Uterus (tissue), 4 donors: ENCODE measurements at places on chromosomes 1 and 21.

DNA sequence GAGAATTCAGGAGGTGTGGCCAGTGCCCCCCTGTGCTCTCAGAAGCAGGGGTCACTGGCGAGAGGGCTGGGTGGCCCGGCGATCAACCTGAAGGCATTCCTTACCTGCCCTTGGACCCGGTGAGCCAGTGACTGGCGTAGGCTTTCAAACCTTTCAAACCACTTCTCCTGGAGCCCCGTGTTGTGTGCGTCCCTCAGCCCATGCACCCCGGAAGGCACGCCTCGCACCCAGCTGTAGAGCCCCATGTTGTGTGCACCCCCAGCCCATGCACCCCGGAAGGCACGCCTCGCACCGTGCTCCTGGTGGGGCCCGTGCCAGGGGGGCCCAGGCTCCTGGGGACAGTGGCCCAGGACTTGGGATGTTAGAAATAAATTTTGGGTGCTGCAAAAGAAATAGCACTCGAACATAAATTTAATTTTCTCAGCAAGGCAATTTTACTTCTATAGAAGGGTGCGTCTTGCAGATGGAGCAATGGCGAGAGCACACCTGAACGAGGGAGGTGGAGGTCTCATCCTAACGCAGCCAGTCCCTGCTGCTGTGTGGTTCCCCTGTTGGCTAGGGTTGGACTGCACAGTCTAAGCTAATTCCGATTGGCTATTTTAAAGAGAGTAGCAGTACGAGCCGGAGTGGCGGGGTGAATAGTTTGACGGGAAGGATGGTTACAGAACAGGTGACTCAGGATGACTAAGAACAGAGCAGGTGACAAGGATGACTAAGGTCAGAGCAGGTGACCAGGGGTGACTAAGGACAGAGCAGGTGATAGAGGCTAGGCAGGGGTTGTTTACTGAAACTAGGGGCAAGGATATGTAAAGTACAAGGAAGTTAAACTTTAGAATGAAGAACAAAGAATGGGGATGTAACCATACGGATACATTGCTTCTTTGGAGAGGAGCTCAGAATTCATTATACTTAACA lies 47.4 kb downstream of the PRKCZ start:
- no peak for DNase-seq

GRCh38 chr1:248013229-248013710 lies at the start of gene OR2L5:
Gene OR2L5, plus strand, starts transcription at chr1:248013660. Its CDS starts 8,288 bp downstream, at chr1:248021948.
- DNase-seq: no peak

DNA sequence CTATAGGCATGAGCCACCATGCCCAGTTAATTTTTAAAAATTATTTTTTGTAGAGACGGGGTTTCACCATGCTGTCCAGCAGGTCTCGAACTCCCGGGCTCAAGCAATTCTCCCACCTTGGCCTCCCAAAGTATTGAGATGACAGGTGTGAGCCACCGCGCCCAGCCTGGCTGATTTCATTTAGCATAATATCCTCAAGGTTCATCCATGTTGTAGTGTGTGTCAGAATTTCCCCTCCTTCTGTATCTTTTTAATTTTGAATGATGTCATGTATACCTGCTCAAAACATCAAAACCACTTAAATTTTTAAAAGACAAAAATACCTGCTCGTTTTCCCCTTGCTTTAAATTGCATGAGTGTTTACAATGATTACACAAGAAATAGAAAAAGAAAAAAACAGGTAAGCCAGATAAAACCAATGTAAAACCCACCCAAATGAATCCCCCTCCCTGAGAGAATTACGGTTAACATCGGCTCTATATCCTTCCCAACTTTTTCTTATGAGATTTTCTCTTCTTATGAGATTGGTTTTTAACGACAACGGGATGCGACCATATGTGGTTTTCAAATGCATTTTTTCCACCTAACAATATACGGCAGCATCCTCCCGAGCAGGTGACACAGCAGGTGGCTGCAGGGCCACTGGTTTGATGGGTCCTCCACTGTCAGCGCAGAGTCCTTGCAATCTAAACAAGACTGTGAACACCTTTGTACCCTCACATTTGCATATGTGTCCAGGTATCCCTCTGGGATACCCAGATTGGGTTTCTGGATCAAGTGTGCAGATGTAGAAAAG lies 22.1 kb downstream of the IFFO2 start:
- DNase-seq: no peak

DNA sequence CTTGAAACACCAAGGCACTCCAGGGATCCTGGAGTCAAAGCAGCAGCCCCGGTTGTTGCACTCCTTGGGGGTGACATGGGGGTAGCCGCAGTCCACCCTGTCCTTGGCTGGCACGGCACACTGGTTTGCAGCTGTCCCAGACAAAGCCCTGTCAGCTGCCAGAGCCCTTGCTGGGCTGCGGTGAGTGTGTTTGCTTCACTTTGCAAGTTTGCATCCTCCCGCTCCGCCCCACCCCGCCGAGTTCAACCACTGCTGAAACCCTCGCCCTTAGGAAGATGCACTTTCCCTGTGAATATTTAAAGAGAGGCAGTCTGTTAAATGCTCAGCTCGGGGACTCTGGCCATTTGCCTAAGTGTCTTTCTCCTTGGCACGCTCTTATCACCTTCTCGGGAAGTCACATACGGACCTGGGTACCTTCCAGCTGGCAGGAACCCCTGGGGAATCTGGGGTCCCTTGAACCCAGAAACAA lies 1.7 kb downstream of the TFF3 start:
- DNase-seq: no peak

DNA sequence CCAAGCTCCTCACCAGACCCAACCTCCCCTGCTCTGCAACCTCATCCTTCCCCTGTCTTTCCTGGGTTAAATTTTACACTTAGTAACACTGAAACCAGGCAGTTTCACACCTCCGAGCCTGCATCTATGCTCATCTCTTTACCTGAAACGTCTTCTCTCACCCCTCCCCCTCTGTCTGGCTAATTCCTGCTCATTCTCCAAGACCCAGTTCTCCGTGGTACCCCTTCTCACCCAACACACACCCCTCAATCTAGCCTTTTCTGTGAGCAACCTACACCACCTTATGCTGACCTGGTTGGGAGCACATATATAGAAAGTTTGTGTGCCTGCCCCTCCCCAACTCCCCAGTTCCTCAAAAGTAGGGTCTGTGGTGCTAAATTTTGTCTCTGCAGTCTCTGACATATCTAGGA lies 3.7 kb upstream of the KIAA1614 start:
- DNase-seq: no peak

- DNase-seq: no peak
These were observed 71.4 kb upstream of the GORAB start for GRCh38 chr1:170460414-170461155.

DNA sequence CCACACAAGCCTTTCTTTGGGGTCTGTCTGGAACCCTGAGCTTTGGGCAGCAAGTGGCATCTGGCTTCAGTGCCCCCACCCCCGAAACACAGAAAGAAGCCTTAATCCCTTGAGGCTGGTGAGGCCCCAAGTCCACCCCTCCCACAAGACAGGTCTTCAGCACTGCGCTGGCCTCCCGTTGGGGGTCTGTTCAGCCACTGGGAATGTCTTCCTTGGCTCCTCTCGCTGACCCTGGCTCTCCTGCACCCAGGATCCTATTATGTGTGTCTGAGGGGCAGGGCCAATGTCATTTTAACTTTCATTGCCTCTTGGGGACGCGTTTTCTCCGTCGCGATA lies 26.9 kb downstream of the ATP8B2 start:
- no peak for DNase-seq

GRCh38 chr1:182192966-182193365 lies 131.5 kb upstream of the ZNF648 start:
- no peak for DNase-seq

DNA sequence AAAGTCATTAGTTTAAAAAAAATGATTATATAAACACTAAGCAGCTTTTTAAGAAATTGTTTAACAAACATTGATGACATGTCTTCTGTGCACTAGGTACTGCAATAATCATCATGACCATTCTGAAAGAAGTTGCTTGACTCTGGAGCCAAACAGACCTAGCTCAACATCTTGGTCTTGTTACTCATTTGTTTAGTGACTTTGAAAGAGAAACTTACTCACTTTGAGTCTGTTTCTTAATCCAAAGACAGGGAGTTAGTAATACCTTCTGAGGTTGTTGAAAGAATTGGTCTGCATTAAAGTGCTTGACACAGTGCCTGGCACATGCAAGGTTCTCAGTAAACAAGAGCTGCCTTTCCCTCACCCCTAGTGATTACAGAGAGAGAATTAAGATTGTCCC lies 84.4 kb downstream of the SGIP1 start:
- no peak for DNase-seq

DNA sequence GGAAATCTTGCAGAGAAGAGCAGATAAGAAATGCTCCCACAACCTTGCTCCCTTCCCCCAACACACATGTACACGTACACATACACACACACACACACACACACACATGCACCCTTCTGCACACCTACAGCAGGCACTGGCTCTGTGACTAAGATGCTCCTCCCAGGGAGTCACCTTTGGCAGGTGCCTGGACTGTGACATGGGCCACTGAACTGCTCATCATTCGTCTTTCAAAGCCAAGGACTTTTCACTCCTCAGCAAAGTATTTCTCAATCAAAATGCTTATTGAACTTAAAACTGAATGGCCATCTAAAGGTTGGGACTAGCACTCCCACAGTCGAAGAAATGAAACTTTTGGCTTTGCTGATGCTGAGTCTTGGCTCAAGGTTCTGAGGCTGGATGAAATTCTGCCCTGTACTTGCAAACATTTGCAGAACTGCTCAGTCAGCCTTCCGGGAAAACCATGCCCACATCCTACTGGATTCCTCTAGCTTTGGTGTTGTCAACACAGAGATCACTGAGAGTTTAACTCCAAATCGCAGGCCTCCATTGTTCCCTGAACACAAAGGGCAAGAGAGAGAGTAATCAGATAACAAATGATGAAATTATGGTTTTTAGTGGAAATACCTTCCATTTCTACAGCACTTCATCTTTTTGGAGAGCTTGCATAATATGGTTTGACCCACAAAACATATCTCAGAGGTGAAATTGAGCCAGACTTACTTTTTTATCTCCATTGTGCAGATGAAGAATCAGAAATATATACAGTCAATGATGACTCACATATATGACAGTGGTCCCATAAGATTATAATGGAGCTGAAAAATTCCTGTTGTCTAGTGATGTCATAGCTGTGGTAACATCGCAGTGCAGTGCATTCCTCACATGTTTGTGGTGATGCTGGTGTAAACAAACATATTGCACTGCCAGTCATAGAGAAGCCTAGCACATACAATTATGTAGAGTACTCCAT lies 72.4 kb upstream of the BCAR3 start:
- no peak for DNase-seq

- DNase-seq: no peak
These were observed 47.6 kb downstream of the PKNOX1 start for GRCh38 chr21:43021756-43022600.

- DNase-seq: no peak
These were observed 84.9 kb upstream of the DMRTA2 start for GRCh38 chr1:50508040-50508586.

GRCh38 chr1:167109125-167109524 lies 15.2 kb downstream of the STYXL2 start:
- no peak for DNase-seq

- DNase-seq: no peak
These were observed 8.6 kb downstream of the YBEY start for GRCh38 chr21:46294647-46295176.

GRCh38 chr1:204146309-204146708 lies 5.5 kb downstream of the ETNK2 start:
- DNase-seq: no peak

DNA sequence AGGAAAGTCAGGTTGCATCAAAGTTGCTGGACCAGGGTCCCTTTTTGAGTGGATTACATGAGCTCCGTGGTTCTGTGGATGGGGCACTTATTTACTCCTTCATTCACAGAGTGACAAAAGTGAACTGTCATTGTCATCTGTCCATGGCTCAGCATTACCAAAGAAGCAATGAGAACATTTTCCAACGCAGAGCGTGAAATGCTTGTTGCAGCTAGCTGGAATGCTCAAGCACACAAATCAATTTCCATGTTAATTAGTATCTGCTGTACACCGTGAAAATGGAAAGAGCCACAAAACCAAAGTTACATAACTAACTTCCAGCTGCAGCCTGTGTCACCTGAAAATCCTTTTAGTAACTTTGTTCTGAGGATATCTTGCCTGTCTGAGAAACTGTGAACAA lies 78.9 kb downstream of the MT1HL1 start:
- no peak for DNase-seq

DNA sequence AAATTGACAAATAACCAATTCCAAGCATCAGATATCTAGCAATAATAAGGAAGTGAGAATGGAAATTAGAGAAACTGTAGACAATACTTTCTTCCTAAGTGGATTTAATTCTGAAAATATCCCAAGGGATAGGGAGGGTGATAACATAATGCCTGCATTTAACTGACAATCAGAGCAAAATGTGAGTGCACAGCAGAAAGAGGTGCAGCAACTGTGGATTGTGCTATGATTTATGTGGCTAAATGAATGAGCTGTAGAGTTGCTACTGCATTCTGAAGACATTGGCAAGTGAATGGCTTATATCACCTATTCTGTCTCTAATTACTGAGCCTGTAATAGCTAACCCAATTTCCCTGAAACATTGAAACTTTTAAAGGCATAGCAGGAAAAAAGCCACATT lies 39.0 kb downstream of the OLFM3 start:
- no peak for DNase-seq

- no peak for DNase-seq
These were observed 466.4 kb downstream of the NPHP4 start for GRCh38 chr1:5525597-5526384.

DNA sequence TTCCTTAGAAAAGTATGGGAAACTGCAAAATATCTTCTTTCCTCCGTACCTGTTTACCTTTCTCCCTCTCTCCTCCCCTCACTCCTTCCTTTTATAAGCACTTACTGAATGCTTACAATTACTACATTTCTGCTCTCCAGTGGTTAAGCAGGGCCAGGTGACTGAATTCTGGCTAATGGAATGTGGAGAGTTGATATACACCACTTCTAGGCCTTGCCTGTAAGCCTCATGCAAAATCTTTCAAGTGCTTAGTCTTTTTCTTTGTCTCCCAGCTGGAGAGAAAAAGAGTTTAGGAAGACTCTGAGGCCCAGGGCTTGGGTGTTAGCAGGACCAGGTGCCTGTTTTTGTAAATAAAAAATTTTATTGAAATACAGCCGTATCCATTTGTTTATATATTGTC lies 77.7 kb upstream of the CACNA1E start:
- DNase-seq: no peak
